Regular cardiac myocyte (primary cell): ENCODE measurements at places on chromosomes 7 and 10. TPM values are rescaled to one million over a fixed set of nuclear protein-coding genes. Genes with fewer than 3 reads are reported as not detected.

The STEAP1 gene
- 32.2 and 64.8 TPM in 2 replicates for total RNA-seq

The CTTNBP2 gene
- 0.28 and 0.58 TPM in 2 replicates for total RNA-seq

The IFIT2 gene
- 12.3 and 22.8 TPM in 2 replicates for total RNA-seq

The INMT gene
- 6.9 and 89.9 TPM in 2 replicates for total RNA-seq

The ZPBP gene
- not detected in 2 replicates for total RNA-seq

The C10orf143 gene
- total RNA-seq, result 0.56 and 1.2 TPM in 2 replicates

The AHR gene
- total RNA-seq, result 136 and 165 TPM in 2 replicates

The BMPR1A gene
- 54.8 and 73.9 TPM in 2 replicates for total RNA-seq
